PC-3 (cell line): ENCODE measurements at places on chromosomes 2 and 18.

- H3K27me3 ChIP-seq, result no peaks in the 10 kb centered on the region
- no peak overlapping the region for H3K27ac ChIP-seq
- DNase-seq, result no peak
- no peaks in the 10 kb centered on the region for H3K36me3 ChIP-seq
- H3K4me3 ChIP-seq, result no peak overlapping the region
These were observed 94.9 kb downstream of the HS1BP3 start for GRCh38 chr2:20555954-20556353.

- H3K4me1 ChIP-seq, result peaks cover 20% of the 10 kb centered on the region
- no peak overlapping the region for H3K4me3 ChIP-seq
- no peak overlapping the region for H3K27ac ChIP-seq
- no peaks in the 10 kb centered on the region for H3K27me3 ChIP-seq
- no peak for DNase-seq
- H3K36me3 ChIP-seq, result no peaks in the 10 kb centered on the region
These were observed 109.9 kb upstream of the COPS8 start for GRCh38 chr2:236975766-236976165.

GRCh38 chr18:59451073-59451472 lies 92.0 kb upstream of the LMAN1 start:
- no peaks in the 10 kb centered on the region for H3K4me1 ChIP-seq
- H3K36me3 ChIP-seq, result no peaks in the 10 kb centered on the region
- DNase-seq, result no peak
- H3K27ac ChIP-seq, result no peak overlapping the region
- H3K27me3 ChIP-seq, result no peaks in the 10 kb centered on the region
- H3K4me3 ChIP-seq, result no peak overlapping the region

DNA sequence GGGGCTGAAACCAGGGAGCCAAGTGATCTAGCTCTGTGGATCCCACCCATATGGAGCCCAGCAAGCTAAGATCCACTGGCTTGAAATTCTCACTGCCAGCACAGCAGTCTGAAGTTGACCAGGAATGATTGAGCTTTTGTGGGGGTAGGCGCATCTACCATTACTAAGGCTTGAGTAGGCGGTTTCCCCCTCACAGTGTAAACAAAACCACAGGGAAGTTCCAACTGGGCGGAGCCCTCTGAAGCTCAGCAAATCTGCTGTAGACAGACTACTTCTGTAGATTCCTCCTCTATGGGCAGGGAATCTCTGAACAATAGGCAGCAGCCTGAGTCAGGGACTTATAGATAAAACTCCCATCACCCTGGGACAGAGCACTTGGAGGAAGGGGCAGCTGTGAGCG lies 96.7 kb downstream of the CCDC148 start:
- H3K4me1 ChIP-seq, result peaks cover 27% of the 10 kb centered on the region
- DNase-seq, result peak; percentile 92
- H3K36me3 ChIP-seq, result no peaks in the 10 kb centered on the region
- no peak overlapping the region for H3K4me3 ChIP-seq

DNA sequence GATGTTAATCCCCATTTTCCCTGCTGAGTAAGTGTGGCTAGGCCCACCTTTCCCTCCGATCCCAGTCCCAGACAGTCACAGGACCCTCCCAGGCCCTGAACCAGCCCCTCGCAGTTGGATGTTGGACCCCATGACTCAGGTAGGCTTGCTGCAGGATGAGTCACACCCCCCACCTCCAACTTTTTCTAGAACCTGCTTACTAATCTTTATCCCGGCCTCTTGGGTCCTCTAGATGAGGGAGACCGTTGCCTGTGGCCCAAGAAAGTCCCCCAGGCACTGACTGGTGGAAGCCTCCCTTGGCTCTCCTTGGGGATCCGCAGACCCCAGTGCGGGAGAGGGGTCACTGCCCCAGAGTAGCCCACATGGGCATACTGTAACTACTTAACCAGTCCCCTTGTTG lies 98.5 kb downstream of the SMAD7 start:
- no peaks in the 10 kb centered on the region for H3K36me3 ChIP-seq
- H3K27me3 ChIP-seq, result no peaks in the 10 kb centered on the region
- no peak overlapping the region for H3K4me3 ChIP-seq
- H3K27ac ChIP-seq, result no peak overlapping the region

- no peak overlapping the region for H3K27ac ChIP-seq
- no peaks in the 10 kb centered on the region for H3K27me3 ChIP-seq
- H3K4me3 ChIP-seq, result no peak overlapping the region
- no peaks in the 10 kb centered on the region for H3K36me3 ChIP-seq
These were observed 66.2 kb downstream of the MDH1 start for GRCh38 chr2:63654959-63655358.

DNA sequence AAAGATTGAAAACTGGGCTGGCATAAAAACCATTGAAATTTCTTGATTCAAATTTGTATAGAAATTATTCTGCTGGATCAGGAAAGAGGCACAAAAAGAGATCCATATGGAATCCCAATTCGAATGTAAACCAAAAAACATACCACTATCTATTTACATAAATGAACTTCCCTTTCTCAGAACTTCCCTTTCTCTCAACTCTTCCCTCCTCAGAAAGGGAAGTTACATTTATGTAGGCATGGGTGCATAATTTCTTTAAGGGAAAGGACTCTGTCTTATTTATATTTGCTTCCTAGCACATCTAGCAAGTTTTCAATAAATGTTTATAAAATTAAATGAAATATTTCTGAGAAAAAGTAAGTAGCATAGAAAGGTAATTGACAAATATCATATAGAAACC lies 398.1 kb upstream of the ATP5MC3 start:
- H3K36me3 ChIP-seq, result no peaks in the 10 kb centered on the region
- peaks cover 62% of the 10 kb centered on the region for H3K27me3 ChIP-seq
- H3K4me1 ChIP-seq, result no peaks in the 10 kb centered on the region
- no peak overlapping the region for H3K27ac ChIP-seq

DNA sequence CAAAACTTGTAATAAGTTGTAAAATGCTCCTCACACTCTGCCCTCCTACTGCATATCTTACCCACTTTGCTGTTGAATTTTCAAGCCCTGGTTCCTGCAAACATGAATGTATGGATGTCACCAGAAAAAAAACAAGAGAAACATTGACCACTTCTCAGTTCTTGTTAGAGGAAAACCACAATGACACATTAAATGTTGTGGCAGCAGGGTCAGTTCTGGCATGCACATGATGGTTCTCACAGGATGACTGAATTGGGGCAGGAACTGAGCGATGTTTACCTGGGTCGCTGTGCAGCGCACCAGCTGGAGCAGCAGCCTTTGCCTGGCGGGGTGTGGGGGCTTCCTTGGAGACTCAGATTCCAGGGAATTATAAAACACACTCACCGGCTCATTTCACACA lies 14.0 kb upstream of the PRKCE start:
- peak; percentile 85 for DNase-seq
- no peaks in the 10 kb centered on the region for H3K27me3 ChIP-seq
- no peak overlapping the region for H3K27ac ChIP-seq
- H3K36me3 ChIP-seq, result no peaks in the 10 kb centered on the region
- no peak overlapping the region for H3K4me3 ChIP-seq

DNA sequence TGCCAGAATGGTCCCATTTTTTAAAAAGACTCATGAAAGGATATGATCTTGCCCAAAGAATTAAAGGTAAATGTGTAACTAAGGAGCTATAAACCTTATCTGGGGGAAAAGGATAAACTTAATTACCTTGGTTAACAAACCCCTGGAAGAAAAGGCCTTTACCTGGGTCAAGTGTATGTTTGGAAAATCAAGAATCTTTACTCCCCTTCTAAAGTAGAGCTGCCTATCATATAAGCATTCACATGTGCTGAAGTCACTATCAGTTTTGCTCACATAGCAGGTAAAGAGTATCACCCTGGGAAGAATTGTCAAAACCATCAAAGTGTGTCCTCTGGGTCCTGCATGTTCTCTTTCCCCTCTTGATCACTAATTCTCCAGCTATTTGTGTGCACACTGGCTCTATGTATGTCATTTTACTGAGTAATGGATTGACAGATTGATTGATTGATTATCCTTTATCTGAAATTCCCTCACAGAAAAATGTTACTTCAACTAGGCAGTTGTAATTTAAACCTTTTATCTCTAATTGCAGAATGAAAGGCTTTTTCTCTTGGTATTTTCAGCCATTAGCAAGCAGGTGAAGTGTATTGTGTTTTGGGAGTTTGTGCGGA lies 199.4 kb downstream of the NOL4 start:
- no peak for DNase-seq
- no peaks in the 10 kb centered on the region for H3K4me1 ChIP-seq
- no peak overlapping the region for H3K4me3 ChIP-seq
- no peak overlapping the region for H3K27ac ChIP-seq
